Body of pancreas (tissue), 4 donors: ENCODE measurements at places on chromosomes 5 and 9. TPM values are rescaled to one million over a fixed set of nuclear protein-coding genes. Genes with fewer than 3 reads are reported as not detected.

The CCL19 gene
- total RNA-seq, result not detected

The CCL27 gene
- total RNA-seq, result not detected

The AK8 gene
- 0.26 TPM for total RNA-seq

The FABP6 gene
- not detected for total RNA-seq

The MEGF10 gene
- under 0.01 TPM for total RNA-seq

The COQ4 gene
- total RNA-seq, result 89.7 TPM

The SEMA5A gene
- 3.4 TPM for total RNA-seq
